ENCODE measurements at places on chromosomes 7 and 10.

DNA sequence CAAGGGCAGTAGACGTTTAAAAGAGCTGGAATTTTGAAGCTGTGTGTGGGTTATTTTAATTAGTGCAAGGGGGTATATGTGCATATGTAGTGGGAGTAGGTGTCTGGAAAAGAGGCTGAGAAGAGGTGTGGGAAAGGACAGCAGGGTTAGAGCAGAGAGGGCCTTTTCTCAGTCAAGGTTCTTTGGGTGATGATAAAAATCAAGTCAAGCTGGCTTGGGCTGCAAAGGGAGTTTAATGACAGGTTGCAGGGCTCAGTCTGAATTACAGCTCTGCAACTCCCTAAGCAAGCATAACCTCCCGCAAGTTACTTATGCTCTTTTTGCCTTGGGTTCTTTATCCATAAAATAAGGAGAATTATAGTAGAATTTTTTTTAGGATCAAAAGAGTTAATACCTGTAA, 83.5 kb downstream of the RELN start:
- DNase-seq = no peak

GRCh38 chr7:65250216-65250615, 123.4 kb upstream of the ZNF92 start:
- no peak for DNase-seq

DNA sequence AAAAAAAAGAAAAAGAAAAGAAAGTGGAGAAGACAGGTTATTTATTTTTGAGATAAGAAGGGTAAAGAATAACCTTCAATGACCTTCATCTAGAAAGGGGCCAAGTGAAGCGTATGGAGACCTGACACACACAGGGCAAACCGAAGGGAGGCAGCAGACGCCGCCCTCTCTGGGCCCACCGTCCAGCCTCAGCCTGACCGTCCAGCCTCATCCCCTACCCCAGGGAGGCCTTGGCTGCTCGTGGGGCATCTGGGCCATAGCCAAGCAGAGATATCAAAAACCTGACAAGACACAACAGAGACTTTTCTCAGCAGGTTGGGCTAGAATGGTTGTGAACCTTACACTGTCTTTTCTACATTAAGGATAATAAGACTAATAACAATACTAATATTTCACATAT, 10.9 kb downstream of the PRKAG2 start:
- DNase-seq = no peak

DNA sequence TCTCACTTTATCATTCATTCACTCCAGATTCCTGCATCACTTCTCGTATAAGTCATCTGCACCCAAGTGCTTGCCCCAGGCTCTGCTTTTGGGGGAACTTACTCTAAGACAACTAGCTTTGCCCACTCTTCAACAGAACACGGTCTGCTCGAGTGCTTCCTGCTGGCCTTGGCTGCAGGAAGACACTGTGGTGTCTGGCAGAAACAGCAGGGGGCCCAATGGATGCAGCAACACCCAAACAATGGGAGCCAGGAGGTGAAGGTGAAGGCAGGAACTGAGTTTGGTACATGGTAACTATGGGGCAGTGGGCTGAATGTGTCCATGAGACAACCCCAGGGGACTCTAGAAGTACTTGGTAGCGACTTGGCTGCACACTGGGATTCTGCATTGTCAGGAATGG, 344.0 kb downstream of the REEP3 start:
- DNase-seq = no peak

GRCh38 chr7:38448054-38448453, 174.6 kb upstream of the TARP start:
- DNase-seq = no peak

DNA sequence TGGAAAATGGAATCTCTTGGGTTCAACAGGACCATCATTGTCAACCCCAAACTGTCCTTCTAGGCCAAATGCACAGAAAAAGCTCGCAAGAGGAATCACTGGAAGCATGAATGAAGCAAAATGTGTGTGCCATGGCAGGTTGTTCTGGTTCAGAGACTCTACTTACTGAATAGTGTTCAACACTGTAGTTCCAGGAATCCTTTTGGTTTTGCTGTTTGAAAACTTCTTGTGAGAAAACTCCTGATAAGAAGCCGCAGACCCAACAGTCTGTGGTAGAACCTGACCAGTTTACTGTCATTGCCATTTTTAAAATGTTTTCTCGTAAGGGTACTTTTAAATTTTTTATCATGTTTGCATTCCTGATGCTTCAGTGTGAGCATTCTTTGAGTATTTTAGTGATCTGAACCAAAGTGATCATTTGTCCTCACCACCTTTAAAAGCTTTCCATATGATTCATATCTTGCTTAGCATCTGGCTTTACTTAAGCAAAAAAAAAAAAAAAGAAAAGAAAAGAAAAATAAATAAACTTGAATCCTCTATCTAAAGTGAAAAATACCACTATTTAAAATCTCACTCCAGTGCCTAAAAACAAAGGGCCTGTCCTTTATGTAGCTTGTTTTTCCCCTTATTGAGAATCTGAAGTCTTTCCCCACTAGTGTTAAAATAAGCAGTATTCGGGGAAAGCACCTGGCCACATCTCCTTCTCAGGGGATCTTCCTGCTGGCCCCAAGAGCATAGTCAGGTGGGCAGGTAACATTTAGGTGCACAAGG, 92.4 kb downstream of the WNT2 start:
- no peak for DNase-seq

- no peak for DNase-seq
Observed at GRCh38 chr7:77825131-77825530, 26.6 kb downstream of the PHTF2 start.

DNA sequence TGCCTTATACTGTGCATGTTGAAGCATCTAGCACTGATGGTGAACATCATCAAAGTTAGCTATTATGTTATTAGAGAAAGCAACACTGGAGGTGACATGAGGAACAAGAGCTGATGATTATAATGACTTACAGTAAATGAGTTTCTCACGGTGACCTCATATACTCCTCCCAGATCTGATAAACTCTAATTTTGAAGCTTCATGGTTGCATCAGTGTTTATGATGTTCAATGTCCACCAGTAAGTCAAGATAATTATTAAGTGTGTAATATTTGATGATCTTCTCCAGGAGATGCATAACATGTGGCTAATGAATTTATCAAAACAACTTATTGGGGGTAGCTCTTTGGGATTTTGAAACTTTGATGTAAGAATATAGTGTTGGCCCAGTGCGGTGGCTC, 27.5 kb downstream of the MGAM2 start:
- DNase-seq = no peak

- DNase-seq = no peak
Observed at GRCh38 chr7:151380199-151381097, 29.4 kb downstream of the WDR86 start.

DNA sequence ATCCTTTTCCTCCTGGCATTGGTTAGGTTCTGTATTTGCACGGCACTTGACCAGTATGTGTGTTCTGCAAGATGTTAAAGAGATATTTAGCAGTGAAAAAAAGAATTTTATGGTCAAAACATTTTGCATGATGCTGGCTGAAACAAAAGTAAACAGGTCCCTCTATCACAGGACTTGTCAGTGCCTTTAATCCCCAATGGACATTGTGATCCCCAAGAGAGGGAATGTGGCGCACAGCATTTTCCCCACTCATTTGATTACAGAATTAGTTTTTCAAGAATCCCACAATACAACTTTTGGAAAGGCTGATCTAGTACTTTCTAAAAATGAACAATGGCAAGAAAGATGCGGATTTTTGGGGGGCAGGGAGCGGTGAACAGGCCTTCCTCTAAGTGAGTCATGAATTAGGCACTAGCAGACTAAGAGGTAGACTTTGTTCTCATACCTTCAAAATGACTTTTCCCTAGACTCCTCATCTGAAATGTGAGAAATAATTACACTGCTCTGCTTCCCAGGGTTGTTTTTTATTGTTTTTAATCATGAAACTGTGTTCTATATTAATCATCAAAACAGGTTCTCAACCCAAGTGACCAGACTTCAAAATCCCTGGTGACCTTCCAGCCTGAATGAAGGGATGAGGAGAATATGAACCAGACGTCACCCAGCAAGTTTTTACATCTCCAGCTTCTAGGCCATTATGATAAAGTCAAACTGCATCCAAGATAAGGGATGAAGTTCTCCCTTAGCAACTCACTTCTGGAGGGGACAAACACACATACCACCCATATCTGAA, 8.6 kb downstream of the FBXW4 start:
- no peak for DNase-seq

- DNase-seq = no peak
Observed at GRCh38 chr10:94010886-94011285, 17.2 kb downstream of the PLCE1 start.

DNA sequence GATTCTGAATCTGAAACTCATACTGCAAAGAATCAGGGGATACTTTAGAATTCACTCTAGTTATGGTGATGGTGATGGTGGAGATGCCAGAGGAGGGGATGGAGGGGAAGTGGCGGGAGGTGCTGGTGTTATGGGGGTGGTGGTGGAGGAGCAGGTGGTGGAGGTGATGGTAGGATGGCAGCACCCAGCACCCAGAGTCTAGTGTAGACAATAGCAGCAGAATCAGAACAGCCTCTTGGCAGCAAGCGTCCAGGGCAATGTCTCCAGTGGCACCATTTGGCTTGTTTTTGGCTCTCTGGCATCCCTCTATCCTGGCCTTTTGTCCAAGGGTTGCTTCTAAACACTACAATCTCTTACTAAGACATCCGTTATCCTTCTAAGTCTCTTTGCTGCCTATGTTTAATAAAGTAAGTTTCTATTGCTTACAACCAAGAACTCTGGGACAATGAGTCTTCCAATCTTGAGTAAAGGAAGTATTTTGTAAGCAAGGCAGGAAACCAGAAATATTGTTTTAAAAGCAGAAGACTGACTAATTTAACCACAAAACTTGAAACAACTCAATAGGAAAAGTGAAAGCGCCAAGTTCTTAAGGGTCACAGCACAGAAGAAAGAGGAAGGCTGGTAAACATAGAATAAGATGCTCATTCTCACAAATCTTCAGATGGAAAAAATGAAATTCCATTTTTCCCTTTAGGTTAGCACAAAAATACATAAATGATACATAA, 42.4 kb upstream of the GDF10 start:
- no peak for DNase-seq
